ENCODE measurements at places on chromosomes 5 and 9.

GRCh38 chr9:128987805-128988204, 40.3 kb downstream of the NUP188 start:
- DNase-seq, result no peak

- DNase-seq, result no peak
Measured at GRCh38 chr5:68529581-68529980, 314.0 kb downstream of the PIK3R1 start.

GRCh38 chr5:154690488-154690887, 64.7 kb upstream of the LARP1 start:
- no peak for DNase-seq

- no peak for DNase-seq
Measured at GRCh38 chr5:108003178-108003577, 332.4 kb upstream of the EFNA5 start.

DNA sequence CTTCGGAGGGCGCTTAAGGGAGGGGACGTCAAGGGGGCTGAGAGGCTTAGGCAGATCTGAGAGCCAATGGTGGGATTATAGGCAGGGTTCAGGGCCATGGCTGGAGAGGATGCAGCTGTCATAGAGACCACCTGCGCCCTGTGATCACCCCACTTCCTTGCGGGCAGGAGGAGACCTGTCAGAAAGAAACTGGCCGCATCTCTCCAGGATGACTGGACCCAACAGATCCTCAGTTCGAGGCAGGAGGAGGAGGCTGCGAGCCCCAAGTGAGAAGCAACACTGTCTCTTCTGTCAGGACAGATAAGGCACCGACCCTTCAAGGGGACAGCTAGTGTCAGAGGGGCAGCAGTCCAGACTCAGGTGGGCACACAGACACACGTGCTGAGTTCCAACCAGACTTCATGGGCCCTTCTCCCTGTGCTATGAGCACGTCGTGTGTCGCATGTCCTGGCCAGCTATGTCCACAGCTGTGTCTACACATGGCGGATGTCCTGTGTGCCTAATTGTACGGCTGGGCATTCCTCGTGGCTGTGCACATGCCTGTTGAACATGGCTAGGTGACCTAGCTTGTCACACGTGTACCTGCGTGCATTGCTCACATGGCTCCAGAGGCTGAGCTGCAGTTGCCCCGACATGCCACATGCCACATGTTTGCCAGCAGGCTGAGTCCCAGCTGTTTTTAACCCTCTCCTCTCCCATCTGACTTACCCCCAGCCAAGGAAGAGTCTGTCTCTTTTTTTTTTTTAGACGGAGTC, 583 bp upstream of the AQP3 start:
- no peak for DNase-seq

DNA sequence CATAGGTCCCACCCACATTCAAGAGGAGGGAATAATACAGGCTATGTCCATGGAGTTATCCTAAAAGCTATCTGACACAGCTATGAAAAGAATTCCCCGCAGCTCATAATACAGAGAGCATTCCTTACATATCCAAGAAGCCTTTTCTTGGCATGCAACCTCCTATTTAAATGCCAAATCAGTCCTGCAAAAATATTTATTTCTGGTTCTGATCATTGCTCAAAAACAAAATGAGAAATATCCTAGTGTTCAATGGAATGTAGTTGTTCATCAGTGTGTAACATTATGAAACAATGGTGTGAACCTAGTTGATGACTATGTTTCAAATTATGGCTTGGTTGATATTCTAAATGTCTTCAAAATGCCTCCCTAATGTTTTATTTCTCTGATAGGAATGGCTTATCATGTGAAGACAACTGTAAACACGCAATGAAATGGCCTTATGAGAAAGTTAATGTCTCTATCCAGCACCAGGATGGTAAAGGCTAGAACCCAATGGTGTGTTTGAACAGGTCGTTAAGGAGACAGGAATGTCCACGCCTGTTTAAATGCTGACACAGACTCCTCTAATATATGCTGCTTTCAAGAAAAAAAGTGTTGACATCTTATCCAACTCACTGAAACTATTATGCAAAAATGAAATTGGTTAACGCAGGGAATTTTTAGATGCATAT, 126.7 kb upstream of the CDH6 start:
- DNase-seq, result no peak

DNA sequence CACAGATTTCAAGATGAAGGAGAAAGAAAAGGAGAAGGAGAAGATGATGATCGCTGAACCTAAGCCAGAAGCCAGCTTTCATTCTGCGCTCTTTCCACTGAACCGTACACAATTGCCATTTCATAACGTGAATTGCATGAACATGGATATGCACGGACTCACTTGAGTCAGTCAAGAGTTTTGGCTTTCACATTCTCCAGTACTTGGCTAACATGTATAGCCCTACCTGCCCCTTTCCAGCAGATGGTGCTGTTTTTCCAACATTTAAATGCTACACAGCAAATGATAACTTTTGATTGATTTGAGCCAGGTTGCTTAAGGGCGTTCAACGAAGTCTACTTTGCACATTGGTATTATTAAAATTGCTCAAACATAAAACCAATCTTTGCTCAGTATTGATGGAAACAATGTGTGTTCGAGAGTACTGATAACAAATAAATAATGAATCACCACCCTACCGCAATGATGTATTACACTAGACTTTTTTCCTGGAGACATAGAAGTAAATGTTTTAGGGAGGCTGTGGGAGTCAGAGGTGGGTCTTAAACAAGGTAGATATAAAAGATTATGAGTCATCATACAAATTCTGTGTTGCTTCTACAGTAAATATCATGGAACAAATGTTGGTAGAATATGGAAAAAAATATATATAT, 196.4 kb downstream of the TRPM3 start:
- DNase-seq, result peak; percentile 28

All from NCI-H748 treated with DMSO at 0.1 percent for 48 hours (cell line).